GM13977 (cell line): ENCODE measurements at places on chromosomes 2 and 18.

- DNase-seq: no peak
Measured at GRCh38 chr2:225017713-225018112, 24.6 kb downstream of the DOCK10 start.

DNA sequence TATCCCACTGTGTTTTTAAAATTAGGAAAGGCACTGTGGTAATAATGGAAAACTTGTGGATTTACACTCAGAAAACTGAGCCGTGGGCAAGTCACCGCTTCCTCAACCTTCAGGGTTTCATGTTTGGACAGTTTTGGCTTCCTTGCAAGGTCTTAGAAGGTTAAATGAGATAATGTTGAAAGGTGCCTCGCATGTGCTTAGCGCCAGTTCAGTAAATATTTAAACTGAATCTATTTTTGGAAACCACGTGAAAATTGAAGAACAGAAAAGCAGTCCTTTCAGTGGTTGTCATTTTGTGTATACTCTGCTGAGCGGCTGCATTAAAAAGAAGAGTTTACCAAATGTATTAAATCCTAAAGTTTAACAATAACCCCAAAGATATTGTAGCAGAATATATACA lies 15.2 kb upstream of the AGAP1 start:
- DNase-seq: no peak

- DNase-seq: no peak
Measured at GRCh38 chr18:79871481-79872091, 73.8 kb downstream of the KCNG2 start.

- DNase-seq: no peak
Measured at GRCh38 chr2:218270721-218271486, 585 bp downstream of the PNKD start.

DNA sequence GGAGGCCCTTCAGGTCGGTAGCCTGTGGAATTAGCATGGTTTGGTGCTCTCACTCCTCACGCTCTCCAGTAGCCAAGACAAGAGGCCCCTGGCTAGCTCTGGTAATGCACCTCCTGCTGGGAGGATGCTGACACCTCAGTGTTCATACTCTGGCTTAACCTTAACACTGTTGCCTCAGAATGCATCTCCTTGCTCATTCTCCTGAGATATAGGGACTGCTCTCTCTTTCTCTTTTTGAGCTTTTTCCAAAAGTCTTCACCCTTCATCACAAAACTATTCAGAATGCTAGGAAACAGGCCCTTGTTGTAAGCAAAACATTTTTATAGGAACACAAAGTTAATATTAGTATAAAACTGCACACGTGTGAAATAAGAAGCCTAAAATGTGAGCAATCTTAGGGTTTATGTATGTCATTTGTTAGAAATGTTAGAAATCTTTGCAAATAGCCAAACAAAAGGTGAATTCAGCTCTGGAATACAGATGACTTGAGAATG lies 17.3 kb upstream of the IMPA2 start:
- no peak for DNase-seq

DNA sequence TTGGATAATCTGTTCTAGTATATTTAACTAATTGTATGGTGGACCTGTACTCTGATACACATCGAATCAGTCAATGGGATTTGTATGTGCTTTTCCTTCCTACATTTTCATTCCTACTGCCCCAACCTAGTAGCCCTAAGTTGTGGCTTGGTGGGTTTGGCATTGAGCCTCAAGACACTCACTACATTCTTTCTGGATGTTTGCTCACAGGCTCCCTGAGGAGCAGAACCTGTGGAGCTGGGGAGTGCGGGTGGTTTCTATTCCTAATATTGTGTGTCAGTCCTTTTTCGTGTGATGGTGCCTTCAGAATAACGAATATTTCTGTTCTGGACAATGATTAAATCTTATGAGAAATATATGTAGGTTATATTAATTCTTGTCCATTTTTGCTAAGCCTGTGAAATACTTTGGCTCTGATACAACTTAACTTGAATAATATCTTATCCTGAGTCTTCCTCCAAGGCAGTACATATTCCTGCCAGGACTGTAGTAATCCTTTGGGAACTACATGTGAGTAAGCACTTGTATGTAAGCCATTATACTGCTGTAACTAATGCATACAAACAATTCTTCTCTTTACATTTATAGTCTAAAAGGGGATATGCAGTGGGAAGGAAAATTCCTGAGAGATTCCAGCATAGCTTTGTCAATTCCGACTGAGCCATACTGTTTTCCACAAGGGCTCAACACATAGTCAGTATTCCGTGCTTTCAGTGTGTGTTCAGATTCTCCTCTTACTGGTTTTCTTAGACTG lies 150.6 kb downstream of the AGPS start:
- no peak for DNase-seq

GRCh38 chr2:6922201-6922656 lies 5.0 kb downstream of the RNF144A start:
- DNase-seq: no peak

GRCh38 chr2:207087046-207087902 lies 78.5 kb downstream of the KLF7 start:
- no peak for DNase-seq

DNA sequence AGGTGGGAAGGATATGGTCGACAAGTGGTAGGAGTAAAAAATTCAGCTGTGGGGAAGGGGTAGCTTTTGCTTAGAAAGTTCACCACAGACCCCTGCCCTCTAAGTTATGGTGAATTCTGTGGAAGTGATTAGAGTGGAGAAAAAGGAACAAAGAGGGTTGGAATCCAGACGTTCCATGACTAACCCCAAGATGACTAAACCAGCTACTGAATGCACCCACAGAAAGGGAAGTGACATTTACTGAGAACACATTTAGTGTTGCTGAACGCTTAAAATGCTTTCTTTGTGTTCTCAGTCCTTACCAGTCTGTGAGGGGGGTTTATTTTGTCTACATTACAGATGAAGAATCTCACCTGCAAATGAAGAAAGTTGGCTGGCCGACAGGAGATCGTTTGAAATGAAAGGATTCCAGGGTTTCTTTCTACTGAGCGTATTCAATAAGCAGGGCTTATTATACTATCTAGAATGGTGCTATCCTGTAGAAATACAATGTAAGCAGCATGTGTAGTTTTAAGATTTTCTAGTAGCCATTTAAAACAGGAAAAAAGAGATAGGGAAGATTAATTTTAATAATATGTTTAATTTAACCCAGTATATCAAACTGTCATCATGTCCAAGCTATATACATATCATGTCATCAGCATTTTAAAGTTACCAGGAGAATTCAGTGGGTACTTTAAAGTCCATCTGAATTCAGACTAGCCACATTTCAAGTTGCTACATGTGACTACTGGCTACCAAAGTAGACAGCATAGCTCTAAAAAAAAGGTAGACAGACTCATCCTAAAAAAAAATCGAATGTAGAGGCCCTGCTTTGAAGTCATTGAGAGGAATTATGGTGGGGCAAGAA lies 60.1 kb downstream of the LIMS1 start:
- peak; percentile 46 for DNase-seq

DNA sequence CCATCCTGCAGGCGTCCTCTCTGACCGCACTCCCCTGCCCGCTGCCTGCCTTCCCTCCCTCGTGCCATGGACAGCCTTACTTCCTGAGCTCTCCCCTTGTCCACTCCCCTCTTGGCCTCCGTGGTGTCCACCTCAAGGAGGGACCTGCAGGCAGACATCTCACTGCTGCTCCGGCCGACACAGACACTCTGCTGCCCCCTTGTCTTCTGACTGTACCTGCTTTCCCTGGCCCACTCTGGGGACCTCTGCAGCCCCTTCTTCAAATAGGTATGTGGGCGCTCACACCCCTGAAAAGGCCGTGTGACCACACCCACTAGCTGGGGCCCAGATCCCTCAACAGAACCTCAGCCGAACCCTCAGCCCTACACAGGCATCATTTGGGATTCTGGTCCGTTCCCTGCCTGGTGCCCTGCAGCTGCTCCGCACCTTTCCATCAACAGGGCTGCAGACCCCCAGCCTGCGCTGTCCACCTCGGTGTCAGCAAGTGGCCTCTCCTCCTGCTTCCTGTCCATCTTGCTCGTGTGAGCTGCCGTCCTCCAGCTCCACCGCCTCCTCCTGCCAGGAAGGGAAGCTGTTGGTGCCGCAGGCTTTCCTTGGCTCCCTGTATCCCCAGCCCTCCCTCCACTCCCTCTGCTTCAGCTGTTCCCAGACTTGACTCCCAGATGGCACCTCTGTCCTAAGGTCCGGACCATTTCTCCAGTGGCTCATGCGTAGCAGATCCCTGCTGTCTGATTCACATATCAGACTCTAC lies 94.1 kb downstream of the KLHL29 start:
- no peak for DNase-seq

DNA sequence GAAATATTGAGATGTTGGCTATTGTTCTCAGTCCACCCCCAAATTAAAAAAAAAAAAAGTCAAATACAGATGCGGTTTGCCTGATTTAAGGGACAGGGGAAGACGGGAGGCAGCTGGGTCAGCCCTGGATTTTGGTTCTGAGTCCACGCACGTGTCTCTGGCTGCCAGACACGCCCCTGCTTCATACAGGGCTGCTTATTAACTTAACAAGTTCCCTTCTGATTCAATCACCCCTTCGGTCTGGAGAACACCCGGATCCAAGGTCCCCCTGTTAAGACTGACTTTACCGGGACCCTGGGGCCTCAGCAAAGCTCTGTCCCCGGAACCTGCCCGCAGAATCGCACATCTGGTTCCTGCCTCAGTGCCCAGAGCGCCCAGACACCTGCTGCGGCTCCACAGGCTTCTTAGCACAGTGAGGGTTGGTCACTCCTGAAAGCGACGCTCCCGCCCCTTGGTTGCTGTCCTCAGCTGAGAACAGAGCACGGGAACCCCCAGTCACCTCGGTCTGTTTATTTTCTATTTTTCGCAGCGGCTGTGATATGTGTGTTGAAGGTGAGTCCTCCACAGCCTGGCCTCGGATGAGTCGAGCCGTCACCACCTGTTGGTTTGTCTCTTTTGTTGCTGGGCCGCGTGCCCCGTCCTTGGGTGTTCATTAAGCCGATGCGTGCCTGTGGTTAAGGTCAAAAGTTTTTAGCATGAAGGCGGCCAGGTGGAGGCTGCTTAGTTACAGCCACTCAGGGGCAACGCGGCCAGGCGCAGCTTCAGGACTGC lies 57.2 kb downstream of the RTP5 start:
- no peak for DNase-seq

DNA sequence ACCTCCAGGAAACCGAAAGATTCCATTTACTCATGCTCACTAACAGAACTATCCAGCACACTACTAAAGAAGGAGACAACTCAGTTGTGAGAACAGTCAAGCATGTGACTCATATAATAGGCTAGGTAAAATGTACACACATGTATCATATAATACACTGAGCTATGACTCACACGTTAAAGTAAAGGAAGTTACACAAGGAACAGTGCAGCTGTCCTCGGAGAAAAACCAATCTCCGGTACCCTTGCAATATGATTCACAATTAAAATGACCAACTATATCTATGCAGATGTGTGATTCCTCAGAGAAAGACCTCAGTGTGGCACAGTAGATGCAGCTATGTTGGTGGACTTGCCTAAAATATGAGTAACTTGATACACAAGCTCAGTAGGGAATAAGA lies 76.5 kb downstream of the STRN start:
- DNase-seq: no peak

DNA sequence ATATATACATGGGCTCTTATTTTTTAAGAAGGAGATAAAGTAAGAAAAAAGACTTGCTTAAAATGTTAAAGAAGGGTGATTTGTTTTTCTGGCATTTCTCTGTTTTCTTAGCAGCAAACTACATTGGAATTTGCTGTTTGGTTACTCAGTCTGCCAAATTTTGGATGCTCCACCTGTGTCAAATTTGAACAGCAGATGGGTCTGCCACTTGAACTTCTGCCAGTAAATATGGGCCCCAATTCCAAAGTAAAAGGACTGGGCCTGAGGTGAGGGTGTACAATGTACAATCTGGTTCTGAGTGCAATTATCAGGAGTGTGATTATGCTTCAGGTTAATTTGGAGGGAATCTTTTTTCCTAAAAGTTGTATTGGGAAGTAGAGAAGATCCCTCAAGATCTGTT lies 794.5 kb downstream of the DSC3 start:
- no peak for DNase-seq

GRCh38 chr2:196059491-196059960 lies 9.1 kb downstream of the DNAH7 start:
- no peak for DNase-seq

DNA sequence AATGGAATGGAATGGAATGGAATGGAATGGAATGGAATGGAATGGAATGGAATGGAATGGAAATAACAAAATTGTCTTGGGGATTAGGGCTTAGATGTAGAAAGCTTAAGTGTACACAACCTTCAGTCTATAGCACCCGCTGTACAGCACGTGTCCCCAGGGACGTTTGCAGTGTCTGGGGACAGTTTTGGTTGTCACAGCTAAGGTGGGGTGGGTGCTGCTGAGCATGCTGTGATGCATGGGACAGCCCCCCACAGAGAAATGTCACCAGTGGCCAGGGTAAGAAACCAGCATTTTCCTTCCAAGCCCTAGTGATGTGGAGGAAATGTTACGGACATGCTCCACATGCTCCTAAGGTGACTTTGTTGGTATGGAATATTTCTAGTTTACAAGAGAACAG lies 70.8 kb downstream of the SH3RF3 start:
- DNase-seq: no peak

DNA sequence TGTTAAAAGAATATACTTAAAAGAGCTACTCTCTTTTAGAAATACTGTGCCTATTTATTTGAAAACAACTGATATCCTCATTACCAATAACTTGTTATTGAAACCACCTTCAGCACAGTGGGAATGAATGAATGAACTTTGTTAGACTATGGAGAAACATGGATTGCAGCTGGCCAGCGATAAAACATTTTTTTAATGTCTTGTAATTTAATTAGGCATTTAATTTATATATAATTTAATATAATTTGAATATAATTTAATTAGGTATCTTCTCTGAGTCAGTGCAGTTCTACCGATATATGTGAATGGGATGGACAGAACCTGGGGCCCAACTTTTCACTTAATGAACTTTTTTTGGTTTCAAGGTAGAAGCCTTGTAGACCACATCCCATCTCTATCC lies 94.4 kb downstream of the KCTD18 start:
- DNase-seq: no peak

DNA sequence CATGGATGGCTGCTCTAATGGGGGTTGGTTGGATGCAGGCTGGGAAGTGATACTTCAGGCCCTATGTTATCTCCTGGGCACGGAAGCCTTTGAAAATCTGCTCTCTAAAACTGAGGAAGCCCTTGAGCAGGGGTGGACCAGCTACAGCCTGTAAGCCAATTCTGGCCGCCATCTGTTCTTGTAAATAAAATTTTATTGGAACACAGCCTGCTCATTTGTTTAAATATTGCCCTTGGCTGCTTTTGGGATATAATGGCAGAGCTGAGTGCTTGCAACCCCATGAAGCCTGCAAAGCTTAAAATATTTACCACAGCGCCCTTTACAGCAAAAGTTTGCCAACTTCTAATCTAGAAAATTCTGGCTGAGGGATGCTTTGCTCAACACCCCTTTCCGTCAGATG lies 11.9 kb upstream of the IGFBP2 start:
- no peak for DNase-seq
